Fibroblast of villous mesenchyme (primary cell): ENCODE measurements at places on chromosomes 16 and 17. TPM values are rescaled to one million over a fixed set of nuclear protein-coding genes. Genes with fewer than 3 reads are reported as not detected.

The SLC47A2 gene
- total RNA-seq = not detected in 2 replicates

The ZFPM1 gene
- 2.6 TPM in 2 replicates for total RNA-seq

The ARHGDIA gene
- total RNA-seq = 106 and 181 TPM in 2 replicates

The NPIPA3 gene
- total RNA-seq = 0.32 and 0.43 TPM in 2 replicates

The C16orf86 gene
- total RNA-seq = 1.3 and 3.9 TPM in 2 replicates

The PAQR4 gene
- total RNA-seq = 4.3 and 5.2 TPM in 2 replicates

The CDK5R1 gene
- 0.64 and 0.86 TPM in 2 replicates for total RNA-seq

The ZG16 gene
- total RNA-seq = not detected in 2 replicates

The SLC46A1 gene
- total RNA-seq = 8.4 and 9.5 TPM in 2 replicates

The ROGDI gene
- total RNA-seq = 20.7 and 24.5 TPM in 2 replicates

The FAM83G gene
- 12.1 and 14.5 TPM in 2 replicates for total RNA-seq

The CDR2L gene
- 26.8 and 31.9 TPM in 2 replicates for total RNA-seq

The METRN gene
- 39.3 and 44.5 TPM in 2 replicates for total RNA-seq

The GAST gene
- total RNA-seq = not detected in 2 replicates

The ACSF2 gene
- 18.1 and 20.3 TPM in 2 replicates for total RNA-seq

The CA5A gene
- total RNA-seq = not detected in 2 replicates

The PRSS33 gene
- not detected in 2 replicates for total RNA-seq

The KCTD19 gene
- under 0.01 TPM in 1 of 2 replicates, not detected in the other for total RNA-seq

The CRAMP1 gene
- total RNA-seq = 10.3 and 10.4 TPM in 2 replicates

The FBXW10 gene
- total RNA-seq = under 0.01 and 0.32 TPM in 2 replicates

The OSGIN1 gene
- 3.2 and 6.5 TPM in 2 replicates for total RNA-seq

The CLEC3A gene
- not detected in 2 replicates for total RNA-seq

The IRX5 gene
- under 0.01 TPM in 1 of 2 replicates, not detected in the other for total RNA-seq

The RSPRY1 gene
- 51.2 and 64.8 TPM in 2 replicates for total RNA-seq

The UMOD gene
- total RNA-seq = not detected in 2 replicates

The DCUN1D3 gene
- total RNA-seq = 24.5 and 52.2 TPM in 2 replicates

The CDRT15L2 gene
- total RNA-seq = not detected in 2 replicates

The KRTAP4-3 gene
- total RNA-seq = not detected in 2 replicates

The PMP22 gene
- 23.2 and 38.0 TPM in 2 replicates for total RNA-seq

The LRRC37A2 gene
- total RNA-seq = 7.7 and 10.8 TPM in 2 replicates

The RAPGEFL1 gene
- 2.2 and 2.6 TPM in 2 replicates for total RNA-seq

The ABR gene
- 51.8 and 68.0 TPM in 2 replicates for total RNA-seq

The MIEF2 gene
- 16.4 and 18.4 TPM in 2 replicates for total RNA-seq

The MYOCD gene
- 11.0 and 14.7 TPM in 2 replicates for total RNA-seq

The HSD11B2 gene
- total RNA-seq = not detected in 2 replicates

The EPN3 gene
- total RNA-seq = under 0.01 TPM in 1 of 2 replicates, not detected in the other

The SEPTIN1 gene
- 0.43 TPM in 1 of 2 replicates, not detected in the other for total RNA-seq

The ITGB3 gene
- 79.9 and 95.0 TPM in 2 replicates for total RNA-seq

The KRTAP1-1 gene
- not detected in 2 replicates for total RNA-seq

The DNAJA2 gene
- 67.0 and 101 TPM in 2 replicates for total RNA-seq

The NLRC5 gene
- 44.0 and 67.6 TPM in 2 replicates for total RNA-seq

The OR2C1 gene
- not detected in 2 replicates for total RNA-seq

The SLFN12L gene
- total RNA-seq = not detected in 2 replicates

The TMC7 gene
- under 0.01 and 0.32 TPM in 2 replicates for total RNA-seq

The NKD1 gene
- under 0.01 TPM in 1 of 2 replicates, not detected in the other for total RNA-seq

The TMIGD1 gene
- not detected in 2 replicates for total RNA-seq

The CTRB1 gene
- not detected in 2 replicates for total RNA-seq

The EPOP gene
- 0.97 and 1.3 TPM in 2 replicates for total RNA-seq

The KRT32 gene
- total RNA-seq = not detected in 2 replicates

The CCDC43 gene
- 32.5 and 52.2 TPM in 2 replicates for total RNA-seq

The CENPV gene
- 20.3 and 33.8 TPM in 2 replicates for total RNA-seq

The NPW gene
- total RNA-seq = 0.32 and 1.3 TPM in 2 replicates
